ENCODE measurements at places on chromosomes 3 and 15.

GRCh38 chr3:194404365-194405140 is 5.5 kb upstream of the GP5 start:
- DNase-seq, result no peak

DNA sequence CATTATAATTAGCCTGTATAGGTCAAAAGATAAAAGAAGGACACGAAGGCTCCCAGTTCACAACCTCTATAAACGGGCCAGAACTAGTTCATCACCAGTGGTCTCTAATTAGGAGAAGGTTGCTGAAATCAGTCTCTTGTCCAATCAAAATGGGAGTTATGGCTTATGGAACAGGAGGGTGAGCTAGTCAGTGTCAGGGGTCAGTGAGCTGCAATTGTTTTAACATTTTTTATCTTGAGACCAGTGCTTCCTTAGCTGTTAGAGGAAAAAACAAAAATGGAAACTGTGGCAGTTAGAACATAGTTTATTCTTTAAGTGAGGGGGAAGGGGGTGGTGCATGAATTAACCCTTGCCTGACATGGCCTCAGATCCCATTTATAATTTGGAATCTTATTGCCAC is 141.7 kb downstream of the KCNMB2 start:
- no peak for DNase-seq

DNA sequence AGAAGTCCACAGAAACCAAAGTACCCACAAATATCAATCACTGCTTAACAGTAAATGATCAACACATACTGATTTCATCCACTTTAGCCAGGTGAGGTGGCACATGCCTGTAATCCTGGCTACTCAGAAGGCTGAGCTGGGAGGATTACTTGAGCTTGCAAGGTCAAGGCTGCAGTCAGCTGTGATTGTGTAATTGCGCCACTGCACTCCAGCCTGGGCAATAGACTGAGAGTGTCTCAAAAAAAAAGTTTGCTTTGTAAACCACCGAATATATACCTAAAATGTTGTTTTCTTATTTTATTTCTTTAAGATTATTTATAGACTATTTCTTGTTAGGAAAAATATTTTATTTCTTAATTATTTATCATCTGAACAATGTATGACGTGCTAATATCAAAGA is 8.7 kb upstream of the ATP13A4 start:
- DNase-seq, result no peak

GRCh38 chr3:17187589-17188184 is 302.9 kb downstream of the PLCL2 start:
- DNase-seq, result no peak

- DNase-seq, result no peak
These were observed 65.6 kb upstream of the NEDD4 start for GRCh38 chr15:56058986-56059385.
